AG10803 (cell line): ENCODE measurements at places on chromosomes 6 and 20.
A peak's percentile ranks its signal among the peaks of the same experiment; 100 is the strongest.

DNA sequence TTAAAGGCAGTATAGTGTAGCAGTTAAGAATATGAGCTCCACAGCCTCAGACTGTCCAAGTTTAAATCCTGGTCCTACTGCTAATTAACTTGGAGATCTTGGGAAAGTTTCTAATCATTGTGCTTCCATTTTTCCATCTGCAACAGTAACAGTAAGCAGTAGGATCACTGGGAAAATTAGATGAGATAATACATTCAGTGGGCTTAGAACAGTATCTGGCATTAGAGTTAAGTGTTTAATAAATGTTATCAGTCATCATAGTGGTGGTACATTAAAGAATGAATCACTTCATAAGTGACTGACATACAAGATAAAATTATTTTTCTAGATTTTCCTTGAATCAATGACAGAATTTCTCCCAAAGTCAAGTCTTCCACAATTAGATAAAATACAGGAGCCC lies 5.0 kb downstream of the NHSL1 start:
- DNase-seq = no peak

- DNase-seq = no peak
These were observed 12.4 kb upstream of the CPNE5 start for GRCh38 chr6:36851626-36852025.

DNA sequence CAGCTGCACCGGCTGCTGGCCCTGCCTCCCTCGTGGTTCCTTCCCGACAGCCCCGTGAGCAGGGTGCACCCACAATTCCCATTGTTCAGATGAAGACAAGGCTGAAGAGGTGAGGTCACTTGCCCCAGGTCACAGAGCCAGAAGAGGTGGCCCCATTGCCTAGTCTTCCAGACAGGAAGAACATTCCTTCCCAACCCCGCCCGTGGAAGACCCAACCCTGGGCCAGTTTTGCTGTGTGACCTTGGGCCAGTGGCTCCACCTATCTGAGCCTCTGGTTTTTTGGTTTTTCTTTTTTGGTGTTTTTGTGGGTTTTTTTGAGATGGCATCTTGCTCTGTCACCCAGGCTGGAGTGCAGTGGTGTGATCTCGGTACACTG lies 61.7 kb downstream of the RIPOR3 start:
- DNase-seq = no peak

DNA sequence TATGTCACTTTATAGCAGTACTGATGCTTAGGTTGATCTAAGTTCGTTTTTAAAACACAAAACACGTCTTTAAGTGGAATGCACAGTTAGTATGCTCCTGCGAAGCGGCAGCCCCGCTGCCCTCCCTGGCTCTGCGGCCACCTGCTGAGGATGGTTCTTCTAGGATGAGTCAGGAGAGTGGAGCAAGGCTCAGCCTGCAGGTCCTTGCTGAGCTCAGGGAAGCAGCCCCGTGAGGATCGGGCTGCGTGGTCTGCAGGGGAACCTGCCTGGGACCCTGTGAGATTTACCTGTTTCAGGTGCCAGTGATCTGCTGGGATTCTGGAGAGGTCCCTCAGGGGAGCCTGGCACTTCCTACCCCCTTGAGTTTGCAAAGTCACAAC lies 57.5 kb downstream of the SYNJ2 start:
- DNase-seq = no peak

- no peak for DNase-seq
These were observed 283.7 kb downstream of the DHX35 start for GRCh38 chr20:39245685-39246311.

DNA sequence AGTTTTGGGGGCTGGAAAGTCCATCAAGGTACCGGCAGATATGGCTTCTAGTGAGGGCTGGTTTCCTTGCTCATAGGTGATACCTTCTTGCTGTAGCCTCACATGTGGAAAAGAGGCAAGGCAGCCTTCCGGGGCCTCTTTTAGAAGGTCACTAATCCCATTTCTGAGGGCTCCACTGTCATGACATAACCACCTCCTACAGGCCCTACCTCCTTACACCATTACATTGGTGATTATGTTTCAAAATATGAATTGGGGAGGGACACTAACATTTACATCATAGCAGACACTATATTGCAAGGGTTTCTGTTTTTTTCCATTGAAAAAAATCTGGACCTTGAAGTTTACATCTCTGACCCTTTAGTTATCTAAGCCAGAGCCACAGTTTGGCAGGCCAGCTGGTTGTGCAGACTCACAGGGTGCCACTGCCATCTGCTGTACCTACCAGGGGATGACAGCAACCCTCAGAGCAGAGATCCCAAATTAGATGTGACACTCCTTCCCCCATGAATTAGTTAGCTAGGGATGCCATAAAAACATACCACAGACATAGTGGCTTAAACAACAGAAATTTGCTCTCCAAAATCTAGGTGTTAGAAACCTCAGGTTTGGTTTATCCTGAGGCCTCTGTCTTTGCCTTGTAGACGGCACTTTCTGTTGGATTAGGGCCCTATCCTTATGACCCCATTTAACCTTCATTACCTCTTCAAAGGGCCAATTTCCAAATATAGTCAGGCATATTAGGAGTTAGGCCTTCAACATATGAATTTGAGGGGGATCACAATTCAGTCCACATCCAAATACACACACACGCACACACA lies 166.4 kb upstream of the RNF217 start:
- DNase-seq = no peak

DNA sequence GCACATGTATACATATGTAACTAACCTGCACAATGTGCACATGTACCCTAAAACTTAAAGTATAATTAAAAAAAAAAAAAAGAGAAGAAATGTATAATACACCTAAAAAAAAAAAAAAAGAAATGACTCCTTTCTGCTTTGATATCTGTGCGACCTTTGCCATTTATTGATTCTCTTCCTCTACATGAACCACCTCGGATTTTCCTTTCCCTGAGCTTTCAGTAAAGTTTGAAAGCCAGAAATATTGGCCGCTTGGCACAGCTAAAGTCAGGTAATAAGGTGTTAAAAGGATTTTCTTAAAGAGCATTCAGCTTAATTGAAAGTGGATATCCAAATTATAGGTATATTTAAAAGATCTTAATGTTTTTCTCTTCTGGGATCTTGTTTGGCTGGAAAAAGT lies 12.6 kb upstream of the ASCC3 start:
- no peak for DNase-seq

DNA sequence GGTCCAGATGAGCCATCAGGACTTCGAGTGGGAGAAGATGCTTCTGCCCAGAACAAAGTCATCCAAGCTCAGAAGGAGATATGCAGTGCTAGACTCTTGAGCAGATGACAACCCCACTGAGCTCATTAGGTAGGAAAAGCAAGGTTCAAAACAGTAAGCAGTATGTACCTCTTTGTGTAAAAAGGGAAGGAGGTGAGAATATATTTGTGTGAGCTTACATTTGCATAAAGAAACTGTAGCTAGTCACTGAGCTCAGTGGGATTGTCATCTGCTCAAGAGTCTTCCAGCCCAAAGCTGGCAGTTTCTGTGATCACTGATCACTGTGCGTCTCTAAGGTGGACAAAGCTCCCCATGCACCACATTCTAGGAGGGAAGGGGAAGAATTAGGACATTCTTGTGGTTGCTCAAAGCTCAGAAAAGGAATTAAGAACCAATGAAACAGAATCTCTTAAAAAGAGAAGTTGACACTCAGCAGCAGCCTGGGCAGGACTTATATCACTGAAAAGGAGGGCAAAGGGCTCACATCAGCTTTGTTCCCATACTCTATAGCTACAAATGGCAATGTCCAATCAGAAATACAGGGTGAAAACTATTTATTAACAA lies 90.0 kb upstream of the MAFB start:
- no peak for DNase-seq

DNA sequence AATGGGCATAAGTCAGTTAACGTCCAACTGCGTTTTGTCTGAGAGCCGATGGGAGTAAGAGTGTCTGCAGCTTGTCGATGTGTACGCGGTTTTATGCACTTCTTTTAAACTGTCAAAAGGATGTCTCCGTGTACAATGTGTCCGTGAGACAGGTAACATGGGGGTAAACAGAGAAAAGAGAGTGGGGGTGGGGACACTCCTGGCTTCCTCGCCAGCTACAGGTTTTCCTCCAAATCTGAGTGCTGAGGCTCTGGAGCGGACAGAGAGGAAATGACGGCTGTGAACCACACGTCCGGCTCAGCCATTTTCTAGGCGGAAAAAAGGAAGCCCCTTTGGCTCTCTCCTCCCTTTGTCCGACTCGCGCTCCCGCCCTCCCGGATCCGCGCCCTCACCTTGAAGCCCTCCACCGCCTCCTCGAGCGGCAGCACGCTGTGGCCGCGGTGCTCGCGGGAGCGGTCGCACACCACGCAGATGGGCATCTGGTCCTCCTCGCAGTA lies 916 bp downstream of the TRIM27 start:
- peak; percentile 21 for DNase-seq

DNA sequence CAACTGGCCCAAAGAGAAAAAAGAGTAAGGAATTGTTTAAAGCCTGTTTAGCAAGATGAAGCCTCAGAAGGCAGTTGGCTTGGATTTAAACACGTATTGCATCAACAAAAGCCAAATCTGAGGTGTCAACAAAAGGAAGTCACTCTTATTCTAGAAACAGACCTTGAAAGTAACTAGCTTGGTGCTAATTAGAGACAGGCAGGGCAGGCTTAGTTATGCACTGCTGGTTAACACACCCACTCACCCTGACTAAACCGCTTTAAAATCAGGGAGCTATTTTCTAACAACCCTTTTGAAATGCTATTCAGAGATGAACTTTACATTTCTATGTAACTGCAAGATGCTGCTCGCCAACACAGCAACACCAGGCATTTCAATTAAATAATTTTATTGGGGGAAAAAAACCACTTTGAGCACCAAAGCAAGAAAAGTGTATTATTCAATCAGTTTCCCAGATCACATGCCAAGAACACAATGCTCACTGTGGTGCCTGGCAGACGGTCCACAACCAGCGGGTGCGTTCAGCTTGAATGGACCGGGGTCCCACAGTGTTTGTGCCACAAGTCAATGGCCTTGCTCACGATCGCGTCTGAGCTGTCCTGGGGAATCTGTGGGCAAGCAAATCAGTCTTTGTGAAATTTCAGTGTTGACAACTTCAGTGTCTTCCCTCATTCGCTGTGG lies 23.6 kb downstream of the TBC1D7 start:
- DNase-seq = peak; percentile 34

- no peak for DNase-seq
These were observed 7.1 kb downstream of the PLEKHG1 start for GRCh38 chr6:150606647-150607328.

- no peak for DNase-seq
These were observed 508 bp downstream of the NOP56 start for GRCh38 chr20:2652724-2653555.

GRCh38 chr6:53410508-53411258 lies 61.9 kb upstream of the ELOVL5 start:
- DNase-seq = peak; percentile 42

- DNase-seq = peak; percentile 92
These were observed 9.6 kb upstream of the PKIG start for GRCh38 chr20:44572551-44573500.

DNA sequence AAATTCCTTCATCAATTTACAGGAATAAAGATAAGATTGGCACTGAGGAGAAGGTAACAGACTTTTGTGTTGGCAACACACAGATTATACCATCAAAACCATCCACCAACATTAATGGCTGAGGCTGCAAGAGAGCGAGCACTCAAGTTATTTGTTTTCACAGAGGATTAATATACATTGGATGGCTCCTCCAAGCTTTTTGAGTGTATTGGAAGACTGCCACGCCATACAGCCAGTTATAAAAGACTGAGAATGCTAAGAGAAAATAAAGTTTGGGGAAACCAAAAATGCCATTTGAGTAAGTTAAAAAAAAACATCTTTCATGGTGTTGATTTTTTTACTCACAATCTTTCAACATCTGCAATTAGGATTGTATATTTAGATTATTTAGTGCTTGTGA lies 973.8 kb upstream of the SLC35B3 start:
- DNase-seq = no peak

GRCh38 chr20:25508083-25508770 lies 77.1 kb downstream of the NINL start:
- peak; percentile 37 for DNase-seq

DNA sequence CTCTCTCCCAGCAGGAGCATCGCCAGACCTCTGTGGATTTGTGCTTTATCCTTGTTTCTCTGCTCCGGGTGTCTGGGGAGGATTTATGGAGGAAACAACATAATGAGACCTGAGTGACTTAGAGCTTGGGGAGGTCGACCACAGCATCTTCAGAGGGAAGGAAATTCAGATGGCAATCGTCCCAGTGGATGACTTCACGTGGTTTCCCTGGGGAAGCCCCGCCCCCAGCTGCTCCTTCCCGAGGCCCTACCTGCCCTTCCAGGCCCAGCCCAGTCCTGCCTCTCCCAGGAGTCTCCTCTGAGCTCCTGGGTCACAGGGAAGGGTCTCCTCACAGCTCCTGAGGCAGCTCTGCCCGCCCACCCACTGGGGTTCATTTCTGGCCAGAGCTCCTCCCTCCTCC lies 430.3 kb upstream of the SULF2 start:
- DNase-seq = no peak

DNA sequence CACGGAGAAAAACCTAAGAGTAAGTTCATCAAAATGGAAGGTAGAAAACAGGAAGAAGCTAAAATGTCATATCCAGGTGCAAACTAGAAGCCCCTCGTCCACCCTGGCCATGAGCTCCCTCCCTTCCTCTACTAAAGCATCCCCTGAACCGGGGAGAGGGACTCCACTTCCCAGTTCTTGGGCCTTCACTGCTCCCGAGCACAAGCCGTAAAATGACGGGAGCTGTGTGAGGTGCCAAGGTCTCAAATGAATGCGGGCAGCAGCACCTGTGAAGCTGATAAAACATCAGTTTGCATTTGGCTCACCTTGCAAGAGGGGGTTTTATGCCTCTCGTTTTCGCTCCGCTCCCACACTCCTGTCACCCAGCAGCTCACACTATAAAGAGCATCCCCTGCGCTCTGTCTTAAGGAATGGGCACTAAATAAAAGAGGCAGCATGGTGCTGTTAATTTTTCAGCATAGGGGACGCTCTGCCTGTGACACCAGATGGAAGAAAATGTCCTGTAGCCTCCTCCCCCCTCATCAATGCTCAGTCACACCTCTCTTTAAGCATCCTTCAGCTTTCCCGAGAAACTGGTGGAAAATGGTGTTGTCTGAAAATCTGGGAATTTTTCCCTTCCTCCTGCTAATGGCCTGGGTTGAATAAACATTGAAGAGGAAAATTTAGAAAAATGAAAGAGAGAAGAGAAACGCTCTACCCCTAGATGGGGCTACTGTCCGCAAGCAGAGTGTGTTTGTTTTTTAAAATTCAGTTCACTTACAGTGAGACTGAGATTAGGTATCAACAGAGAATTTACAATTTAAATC lies 563.0 kb upstream of the AGPAT4 start:
- DNase-seq = no peak

DNA sequence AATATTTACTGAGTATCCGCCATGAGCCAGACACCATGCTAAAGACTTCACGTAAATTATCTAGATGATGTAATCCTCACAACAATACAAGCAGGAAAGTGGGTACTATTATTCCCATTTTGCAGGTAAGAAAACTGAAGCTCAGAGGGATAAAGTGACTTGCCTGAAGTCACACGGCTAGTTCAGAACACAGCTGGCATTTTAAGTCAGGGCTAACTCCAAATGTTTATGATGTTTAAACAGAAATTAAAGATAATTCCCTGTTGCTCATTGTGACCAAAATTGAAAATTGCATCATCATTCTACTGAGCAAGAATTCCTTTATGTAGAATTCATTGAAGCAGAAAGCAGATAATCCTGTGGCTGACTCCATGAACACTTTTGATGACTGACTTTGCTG lies 71.3 kb upstream of the STXBP5 start:
- DNase-seq = peak; percentile 50
